ENCODE measurements at places on chromosomes 1 and 21.

DNA sequence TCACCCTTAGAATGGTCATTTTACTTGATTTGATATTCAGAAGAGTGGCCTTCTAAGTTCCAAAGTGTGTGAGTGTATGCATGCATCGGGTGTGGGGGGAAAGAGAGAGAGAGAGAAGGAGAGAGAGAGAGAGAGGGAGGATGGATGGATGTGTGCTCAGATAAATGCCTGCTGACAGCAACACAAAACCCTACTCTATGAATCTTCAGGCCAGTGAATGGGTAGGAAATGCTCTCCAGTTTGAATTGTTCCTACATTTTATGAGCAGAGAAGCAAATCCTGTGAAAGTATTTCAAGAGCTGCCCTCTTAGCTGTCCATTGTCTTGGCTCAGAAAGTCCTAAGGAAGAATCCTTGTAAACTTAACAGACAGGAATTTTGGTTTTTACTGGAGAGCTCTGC, 7.4 kb downstream of the JAM2 start:
- DNase-seq: no peak

DNA sequence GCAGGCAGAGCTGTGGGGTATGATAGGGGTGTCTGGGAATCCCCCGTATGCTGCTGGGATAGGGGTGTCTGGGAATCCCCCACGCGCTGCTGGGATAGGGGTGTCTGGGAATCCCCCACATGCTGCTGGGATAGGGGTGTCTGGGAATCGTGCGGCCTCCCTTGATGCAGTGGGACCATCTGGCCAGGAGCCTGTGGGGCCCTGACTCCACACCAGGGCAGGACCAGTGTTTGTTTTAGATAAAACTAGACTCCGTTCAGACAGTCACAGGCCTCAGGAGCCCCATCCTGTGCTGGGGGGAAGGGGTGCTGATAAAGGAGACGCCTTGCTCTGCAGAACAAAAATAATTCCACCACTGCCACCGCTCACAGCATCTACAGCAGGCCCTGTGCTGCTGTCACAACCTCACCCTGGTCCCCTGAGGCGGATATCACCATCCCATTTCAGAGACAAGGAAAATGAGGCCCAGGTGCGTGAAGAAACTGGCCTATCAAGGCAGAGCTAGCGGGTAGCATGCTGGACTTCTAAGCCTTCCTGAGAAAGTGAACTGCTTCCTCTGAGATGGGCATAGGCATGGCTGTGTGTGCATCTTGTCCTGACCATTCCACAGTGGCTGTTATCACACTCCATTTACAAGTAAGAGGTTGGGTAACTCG, 24.0 kb downstream of the ECE1 start:
- no peak for DNase-seq

DNA sequence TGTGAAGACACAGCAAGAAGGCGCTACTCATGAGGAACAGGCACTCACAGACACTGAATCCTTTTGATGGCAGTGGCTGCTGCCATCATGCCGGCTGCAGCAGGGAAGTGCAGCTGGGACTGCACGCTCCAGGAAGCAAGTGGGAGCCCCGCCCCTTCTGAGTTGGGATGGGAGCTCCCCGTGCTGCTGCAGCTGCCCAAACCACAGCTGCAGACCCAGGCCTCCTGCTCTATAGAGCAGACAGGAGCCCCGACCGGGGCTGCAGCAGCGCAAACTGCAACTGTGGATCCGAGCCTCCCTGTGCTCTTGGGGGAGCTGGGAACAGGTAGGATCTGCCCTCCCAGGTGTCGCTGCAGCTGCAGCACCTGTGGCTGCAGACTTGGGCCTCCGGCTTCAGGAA, 65.2 kb upstream of the MARK1 start:
- no peak for DNase-seq

- no peak for DNase-seq
These were observed 2.7 kb downstream of the ARHGEF11 start for GRCh38 chr1:157042846-157043245.

DNA sequence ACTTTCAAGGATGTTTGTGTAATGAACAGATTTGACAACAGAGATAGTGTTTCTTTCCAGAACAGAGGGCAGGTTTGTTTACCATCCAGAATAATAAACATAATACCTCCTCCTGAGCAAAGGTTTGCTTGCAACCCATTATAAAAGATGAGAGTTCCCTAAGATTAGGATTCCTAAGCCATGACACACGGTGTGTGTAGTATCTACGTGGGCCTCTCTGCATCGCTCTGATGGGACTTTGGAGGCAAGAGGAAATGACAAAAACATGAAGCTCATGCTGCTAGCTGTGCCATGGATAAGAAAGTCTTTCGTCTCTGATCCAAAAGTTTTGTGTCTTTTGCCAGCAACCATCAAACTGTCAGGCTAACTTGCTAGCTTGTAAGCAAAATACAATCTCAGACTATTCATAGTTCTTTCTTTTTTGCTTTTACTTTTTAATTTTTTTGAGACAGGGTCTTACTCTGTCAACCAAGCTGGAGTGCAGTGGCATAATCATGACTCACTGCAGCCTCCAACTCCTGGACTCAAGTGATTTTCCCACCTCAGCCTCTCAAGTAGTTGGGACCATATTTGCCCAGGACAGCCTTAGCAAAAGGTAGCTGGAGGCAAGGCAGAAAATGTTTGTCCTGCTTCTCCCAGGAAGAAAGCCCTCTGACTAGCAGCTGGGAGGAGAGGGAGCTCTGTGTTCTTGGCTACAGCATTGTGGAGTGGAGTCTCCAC, 81.1 kb downstream of the LHX4 start:
- no peak for DNase-seq

DNA sequence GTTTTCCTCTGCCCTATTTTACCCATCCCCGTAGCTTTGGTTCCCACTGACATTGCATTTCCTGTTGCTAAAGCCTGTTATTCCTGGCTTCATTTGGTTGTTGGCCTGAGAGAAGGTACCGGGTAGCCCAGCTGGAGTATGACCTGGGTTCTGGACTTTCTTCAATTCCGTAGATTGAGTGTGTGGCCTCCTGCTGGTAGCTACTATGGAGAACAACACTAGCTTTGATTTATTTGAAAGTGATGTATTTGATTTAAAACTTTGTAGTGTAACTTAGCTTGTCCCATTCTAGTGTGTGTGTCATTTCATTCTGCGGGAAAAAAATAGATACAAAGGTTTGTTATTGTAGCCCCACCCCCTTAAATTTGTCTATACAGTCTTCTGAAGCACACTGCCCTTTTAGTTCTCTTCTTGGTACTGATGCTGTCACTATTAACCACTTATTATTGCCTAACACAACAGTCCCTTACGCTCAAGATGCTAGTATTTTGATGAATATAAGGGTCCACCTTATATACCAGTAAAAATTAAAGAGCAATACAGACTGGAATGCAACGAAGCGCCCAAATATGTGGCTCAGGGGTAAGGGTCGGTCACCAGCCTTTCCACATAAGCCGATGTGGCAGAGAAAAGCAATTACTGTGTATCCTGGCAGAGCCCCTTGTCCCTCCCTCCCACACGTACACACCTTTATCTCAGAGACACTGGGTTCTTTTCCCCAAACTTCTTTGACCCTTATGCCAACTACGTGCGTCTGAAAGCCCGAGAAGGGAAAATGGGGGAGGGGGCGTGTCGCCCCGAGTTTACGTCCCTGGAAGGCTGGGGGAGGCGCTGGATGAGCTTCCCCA, 643 bp upstream of the MOV10 start:
- DNase-seq: no peak

DNA sequence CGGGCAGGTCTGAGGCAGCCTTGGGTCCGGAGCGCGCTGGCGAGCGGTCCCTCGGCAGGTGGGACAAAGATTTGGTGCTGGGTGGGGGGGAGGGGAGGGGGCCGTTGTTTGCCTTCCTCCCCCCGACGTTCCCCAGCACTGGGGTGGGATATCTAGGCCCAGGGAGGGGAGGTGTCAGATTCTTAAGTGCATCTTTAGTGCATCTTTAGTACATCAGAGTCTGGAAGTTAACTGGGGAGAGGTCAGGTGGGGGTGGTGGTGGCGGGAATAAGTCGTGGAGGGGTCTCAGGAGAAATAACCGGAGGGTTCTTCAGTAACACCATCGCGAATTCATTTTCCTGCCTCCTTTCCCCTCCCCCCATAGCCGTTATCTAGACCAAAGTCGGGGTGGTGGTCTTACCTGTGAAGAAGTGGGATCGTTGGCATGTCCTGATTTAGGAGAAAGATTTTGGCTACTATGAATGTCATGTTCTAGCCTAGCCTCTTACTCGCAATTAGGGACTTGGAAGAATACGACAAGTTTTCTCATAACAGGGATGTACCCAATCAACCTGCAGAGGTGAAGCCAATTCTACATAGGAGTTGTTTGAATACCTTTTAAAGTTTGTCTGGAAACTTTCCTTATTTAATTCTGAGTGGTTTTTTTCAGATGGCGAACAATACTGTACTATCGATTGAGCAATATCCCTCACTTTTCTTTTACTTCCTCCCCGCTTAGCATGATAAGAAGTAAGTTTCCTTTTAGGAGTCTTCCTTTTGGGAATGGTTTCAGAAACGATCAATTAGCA, 886 bp downstream of the ZMYM4 start:
- DNase-seq: peak; percentile 0

DNA sequence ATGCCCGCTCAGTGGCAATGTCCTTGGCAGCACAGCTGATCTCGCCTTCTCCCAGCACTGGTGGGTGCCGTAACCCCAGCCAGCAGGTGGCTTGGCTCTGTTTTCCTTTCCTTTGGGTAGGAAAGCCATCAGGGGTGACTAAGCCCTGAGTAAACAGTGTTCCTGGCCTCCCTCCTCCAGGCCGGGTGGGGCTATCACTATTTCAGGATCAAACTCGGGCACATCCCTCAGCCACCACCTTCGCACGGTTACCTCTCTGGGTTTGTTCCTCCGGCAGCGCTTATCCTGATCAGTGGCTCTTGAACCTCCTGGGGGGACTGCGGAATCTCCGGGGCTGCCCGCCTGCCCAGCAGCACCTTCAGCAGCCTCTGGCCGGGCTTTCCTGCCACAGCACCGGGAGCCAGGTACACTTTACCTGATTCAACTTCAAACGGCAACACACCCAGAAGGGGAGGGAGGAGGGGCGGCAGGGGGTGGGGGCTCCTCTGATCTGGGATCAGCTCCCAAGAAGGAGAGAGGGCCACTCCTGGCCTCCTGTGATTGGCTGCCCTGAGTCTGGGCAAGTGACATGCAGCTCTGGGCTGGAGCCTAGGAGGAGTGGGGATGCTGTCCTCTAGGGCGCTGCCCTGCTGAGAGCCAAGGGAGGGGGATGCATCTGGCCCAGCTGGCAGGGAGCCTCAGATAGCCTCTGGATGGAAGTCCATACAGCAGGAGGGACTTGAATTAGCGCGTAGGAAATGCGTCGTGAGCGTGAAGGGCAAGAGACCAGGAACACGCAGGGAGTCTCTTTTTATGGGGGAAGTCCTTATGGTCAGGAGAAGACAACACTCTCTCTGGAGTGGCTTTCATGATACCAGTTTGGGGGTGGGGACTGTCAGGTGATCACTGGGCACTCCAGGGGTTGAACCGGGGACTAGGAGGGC, at the start of gene ASCL5:
Gene ASCL5 (minus strand): TSS at position 353 of the 923 bp plus-strand sequence. CDS start 11,812 bp downstream, outside the sequence.
- no peak for DNase-seq

- peak; percentile 28 for DNase-seq
These were observed 101.5 kb upstream of the RUNX3 start for GRCh38 chr1:25031601-25031965.

DNA sequence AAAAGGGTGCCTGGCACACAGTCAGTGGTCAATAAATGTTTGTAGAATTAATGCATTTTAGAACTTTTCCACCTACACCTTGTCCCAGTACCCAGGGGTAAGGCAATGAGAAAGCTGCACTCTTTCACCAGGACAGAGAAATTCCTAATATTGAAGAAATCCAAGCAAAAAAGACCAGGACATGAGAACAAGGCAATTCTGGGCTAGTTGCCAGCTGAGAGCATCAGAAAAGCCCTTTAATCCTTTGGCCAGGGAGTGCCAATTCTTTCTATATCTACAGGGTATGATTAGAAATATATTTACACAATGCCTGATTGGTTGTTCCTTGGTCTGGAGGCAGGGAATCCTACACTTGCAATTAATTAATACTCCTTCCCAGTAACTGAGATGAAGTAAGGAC, 492.4 kb upstream of the NFIA start:
- DNase-seq: no peak

DNA sequence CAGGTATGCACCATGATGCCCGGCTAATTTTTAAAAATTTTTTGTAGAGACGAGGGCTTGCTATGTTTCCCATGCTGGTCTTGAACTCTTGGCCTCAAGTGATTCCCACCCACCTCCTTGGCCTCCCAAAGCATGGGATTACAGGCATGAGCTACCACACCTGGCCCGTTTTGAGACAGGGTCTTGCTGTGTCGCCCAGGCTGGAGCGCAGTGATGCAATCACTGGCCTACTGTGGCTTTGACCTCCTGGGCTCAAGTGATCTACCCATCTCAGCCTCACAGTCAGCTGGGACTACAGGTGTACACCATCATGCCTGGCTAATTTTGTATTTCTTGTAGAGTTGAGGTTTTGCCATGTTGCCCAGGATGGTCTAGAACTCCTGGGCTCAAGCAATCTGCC, 7.5 kb upstream of the SH3D21 start:
- DNase-seq: no peak

DNA sequence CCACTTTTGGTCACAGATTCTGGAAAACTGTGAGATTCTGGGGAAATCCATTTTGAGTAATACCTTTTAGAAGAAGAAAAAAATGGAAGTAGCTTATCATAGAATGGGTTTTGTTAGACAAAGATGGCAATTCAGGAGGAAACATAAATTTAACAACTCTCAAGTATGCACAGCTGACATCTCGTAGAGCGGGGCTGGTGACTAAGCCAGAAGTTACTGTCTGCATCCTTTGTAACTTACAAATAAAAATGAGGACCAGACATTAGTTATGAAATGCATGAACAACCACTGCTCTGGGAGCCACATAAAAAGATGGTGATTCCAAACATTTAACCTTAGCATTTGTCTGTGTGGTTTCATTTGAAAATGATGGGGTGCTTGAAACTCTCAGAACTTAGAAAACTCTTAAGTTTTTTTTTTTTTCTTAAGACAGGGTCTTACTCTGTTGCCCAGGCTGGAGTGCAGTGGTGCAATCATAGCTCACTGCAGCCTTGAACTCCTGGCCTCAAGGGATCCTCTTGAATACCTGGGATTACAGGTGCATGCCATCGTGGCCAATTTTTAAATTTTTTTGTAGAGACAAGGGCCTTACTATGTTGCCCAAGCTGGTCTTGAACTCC, 49.2 kb upstream of the ATP5PO start:
- DNase-seq: no peak

DNA sequence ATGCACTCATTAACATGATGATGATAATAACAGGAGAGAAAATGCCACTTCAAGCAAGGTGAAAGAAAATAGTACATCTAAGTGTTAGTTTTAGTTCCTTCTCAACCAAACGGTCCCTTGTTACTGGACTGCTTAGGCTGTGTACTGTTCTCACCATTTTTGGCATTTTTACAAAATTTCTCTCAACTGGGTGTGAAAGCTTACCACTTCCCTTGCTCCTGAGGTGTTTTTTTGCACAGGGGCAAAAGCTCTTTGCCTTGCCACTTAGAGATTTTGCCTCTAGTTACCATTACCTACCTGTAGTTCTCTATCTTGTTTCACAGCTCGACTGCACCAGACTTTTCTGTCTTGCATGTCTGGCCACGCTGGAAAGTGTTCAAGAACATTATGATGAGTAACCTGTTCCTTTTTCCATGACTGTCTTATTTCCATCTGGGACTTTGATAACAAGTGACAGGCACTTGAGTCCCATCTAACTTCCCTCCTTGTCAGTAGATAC, 10.7 kb downstream of the NEK7 start:
- no peak for DNase-seq

GRCh38 chr21:19124691-19125090, 721.1 kb upstream of the TMPRSS15 start:
- no peak for DNase-seq

GRCh38 chr1:220370041-220370700, 97.9 kb upstream of the RAB3GAP2 start:
- DNase-seq: no peak
